Activated CD4-positive, alpha-beta memory T cell treated with anti-CD3 and anti-CD28 coated beads for 36 hours (primary cell): ENCODE measurements at places on chromosomes 7 and 10. TPM values are rescaled to one million over a fixed set of nuclear protein-coding genes. Genes with fewer than 3 reads are reported as not detected.

- no peak for DNase-seq
These were observed 217.8 kb downstream of the TFEC start for GRCh38 chr7:115812794-115813193.

DNA sequence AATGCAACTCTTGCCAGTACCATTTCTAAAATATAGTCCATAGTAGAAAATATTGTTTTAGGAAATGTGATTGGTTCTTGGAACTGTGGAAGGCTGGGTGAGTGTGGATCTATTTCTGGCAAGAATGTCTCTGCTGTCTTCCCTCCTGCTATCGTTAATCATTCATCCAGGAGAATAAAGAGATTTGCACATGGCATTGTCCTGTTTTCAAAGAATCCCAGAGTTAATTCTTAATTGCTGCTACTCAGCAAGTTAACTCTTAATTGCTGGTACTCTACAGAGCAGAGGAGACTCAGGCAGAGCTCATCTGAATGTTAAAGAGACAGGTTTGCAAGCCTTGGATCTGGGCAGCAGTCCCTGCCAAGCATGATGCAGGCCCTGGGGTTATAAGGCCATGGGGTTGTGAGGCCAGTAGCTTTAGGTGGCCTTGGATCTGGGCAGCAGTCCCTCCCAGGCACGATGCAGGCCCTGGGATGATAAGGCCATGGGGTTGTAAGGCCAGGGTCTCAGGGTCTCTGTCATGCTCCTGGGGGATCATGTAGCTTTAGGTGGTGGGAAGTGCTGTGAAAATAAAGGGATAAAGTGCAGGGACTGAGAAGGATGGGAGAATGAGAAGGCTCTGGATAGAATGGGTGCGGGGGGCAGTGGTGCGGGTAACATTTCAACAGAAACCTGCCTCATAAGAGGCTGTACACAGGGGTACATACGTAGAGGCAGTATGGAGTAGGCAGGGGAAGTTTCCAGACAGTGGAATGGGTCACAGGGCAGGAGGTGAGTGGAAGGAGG lies 162.3 kb downstream of the SVIL start:
- no peak for DNase-seq

GRCh38 chr7:108541478-108541877 lies 15.5 kb upstream of the PNPLA8 start:
- DNase-seq: no peak

- DNase-seq: no peak
These were observed 271.3 kb upstream of the CACNA2D1 start for GRCh38 chr7:82714883-82715282.

The MYL10 gene
- total RNA-seq: not detected

The AGAP5 gene
- total RNA-seq: 7.7 TPM

The PAPSS2 gene
- 0.22 TPM for total RNA-seq
